HFFc6 (cell line): ENCODE measurements at places on chromosomes 16 and 17. TPM values are rescaled to one million over a fixed set of nuclear protein-coding genes. Genes with fewer than 3 reads are reported as not detected.

- no peak for DNase-seq
Observed at GRCh38 chr16:72924537-72924926, 123.4 kb downstream of the ZFHX3 start.

GRCh38 chr16:89593841-89594240, 18.3 kb downstream of the CPNE7 start:
- DNase-seq: no peak

TP53TG3F gene
- not detected in 3 replicates for total RNA-seq

GRCh38 chr17:42525221-42525620, 10.8 kb upstream of the NAGLU start:
- DNase-seq: peak; percentile 68

- DNase-seq: no peak
Observed at GRCh38 chr16:58535100-58535499, 19.8 kb downstream of the SETD6 start.

CXCL16 gene
- total RNA-seq: 0.31 and 0.55 TPM in 2 replicates

KCNH4 gene
- total RNA-seq: not detected in 3 replicates

- DNase-seq: no peak
Observed at GRCh38 chr17:21564262-21564661, 128.1 kb upstream of the KCNJ18 start.

DNA sequence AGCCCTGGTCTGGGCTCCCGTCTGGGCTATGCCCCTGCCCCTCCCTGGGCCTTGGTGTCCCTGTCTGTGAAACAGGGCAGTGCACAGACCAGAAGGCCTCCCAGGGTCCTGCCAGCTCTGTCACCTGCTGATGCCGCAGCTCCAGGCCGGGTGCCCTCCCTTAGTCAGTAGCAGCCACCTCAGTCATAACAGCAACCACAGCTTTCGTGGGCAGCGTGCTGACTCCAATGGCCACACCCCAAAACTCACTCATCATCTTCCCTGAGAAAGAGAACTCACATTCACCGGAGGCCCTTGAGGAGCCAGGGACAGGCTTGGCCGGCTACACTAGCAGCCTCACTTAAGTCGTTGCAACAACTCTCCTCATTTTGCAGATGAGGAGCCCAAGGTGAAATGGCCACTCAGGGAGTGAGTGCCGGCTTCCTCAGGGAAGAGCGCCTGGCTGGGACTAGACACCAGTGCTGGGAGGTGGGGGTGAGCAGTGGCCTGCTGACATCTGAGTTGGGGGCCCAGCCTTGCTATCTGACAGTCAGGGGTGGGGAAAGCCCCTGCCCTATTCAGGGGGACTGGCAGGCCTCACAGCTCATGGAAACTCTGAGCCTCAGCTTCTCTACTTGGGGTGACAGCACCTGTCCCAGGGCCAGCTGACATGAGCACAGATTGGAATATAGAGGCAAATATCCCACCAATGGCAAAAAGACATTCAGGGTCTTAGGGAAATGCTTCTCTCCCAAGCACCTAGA, 22.6 kb downstream of the SLC5A10 start:
- DNase-seq: peak; percentile 20

DNA sequence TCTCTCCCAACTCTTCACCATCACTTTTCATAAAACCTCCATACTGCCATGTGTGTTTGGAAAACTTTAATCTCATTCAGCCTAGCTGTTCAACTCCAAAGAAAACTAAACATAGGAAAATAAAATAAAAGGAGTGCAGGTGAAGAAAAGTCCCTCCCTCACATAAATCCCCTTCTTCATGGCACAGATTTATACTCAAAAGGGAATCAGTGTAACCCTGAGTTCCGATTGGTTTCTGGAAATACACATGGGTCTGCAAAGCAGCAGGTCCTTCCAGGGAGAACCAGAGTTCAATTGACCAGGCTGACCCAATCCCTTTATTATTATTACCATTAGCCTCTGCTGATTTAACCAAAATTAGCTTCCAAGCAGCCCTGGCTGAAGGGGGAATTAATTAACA, 8.9 kb upstream of the HOXB2 start:
- DNase-seq: no peak

DNA sequence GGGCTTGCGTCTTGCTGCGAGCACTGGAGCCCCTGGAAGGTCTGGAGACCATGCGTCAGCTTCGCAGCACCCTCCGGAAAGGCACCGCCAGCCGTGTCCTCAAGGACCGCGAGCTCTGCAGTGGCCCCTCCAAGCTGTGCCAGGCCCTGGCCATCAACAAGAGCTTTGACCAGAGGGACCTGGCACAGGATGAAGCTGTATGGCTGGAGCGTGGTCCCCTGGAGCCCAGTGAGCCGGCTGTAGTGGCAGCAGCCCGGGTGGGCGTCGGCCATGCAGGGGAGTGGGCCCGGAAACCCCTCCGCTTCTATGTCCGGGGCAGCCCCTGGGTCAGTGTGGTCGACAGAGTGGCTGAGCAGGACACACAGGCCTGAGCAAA, 7.4 kb downstream of the MPG start:
- no peak for DNase-seq

DNA sequence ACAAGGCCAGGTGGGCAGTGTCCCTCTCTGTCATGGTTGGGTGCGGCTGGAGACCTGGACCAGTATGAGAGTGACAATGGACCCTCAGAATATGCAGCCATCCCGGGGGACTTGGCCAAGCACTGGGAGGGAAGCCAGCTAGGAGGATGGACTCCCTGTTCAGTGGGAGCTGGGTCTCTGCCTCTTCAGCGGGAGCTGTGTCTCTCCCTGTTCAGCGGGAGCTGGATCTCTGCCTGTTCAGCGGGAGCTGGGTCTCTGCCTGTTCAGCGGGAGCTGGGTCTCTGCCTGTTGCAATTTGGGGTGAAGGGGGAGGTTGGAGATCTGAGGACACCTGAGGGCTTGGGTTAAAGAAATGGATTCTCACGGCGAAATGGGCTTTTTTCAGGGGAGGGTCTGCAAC, 3.8 kb upstream of the PRSS33 start:
- no peak for DNase-seq

- no peak for DNase-seq
Observed at GRCh38 chr16:27526180-27526579, 23.5 kb downstream of the GTF3C1 start.

GRCh38 chr17:63181856-63182255, 215.8 kb downstream of the TANC2 start:
- no peak for DNase-seq

GRCh38 chr17:78933959-78934568, 8.9 kb upstream of the TIMP2 start:
- DNase-seq: peak; percentile 98

DNA sequence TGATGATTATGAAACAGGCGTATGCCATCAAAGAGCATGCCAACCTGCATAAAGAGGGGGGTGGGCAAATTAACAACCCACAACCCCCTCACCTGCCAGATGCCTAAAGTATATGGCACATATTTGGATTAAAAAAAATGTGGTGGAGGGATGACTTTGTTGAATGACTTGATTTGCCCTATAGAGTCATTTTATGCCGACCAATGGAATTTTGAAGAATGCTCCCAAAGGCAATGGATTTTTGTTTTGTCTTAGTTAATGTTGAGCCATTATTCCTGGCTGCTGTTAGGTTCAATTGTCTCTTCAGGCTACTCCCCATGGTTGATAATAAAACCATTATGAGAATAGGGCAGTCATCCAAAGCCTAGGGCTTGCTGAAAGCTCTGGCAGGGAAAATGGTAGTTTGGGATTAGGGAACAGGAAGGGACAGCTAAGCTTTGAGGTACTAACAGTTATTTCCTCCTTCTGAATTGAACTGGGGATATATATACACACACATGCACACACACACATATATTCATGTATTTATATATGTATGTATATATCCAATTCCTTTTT, 5.8 kb upstream of the CHCT1 start:
- no peak for DNase-seq
